ENCODE measurements at places on chromosomes 1 and 21.
A peak's percentile ranks its signal among the peaks of the same experiment; 100 is the strongest.

GRCh38 chr1:180652792-180653191, 21.0 kb downstream of the XPR1 start:
- DNase-seq = no peak

GRCh38 chr1:68287241-68287640, 54.9 kb upstream of the WLS start:
- no peak for DNase-seq

DNA sequence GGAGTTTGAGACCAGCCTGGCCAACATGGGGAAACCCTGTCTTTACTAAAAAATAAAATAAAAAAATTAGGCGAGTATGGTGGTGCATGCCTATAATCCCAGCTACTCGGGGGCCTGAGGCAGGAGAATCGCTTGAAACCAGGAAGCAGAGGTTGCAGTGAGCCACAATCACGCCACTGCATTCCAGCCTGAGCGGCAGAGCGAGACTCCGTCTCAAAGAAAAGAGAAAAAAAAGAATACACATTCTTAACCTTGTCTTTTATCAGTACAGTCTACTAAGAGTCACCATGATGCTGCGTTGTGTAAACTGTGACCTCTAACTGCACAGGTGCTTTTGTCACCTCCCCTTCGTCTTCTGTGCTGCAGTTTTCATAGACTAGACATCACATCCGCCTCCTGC, 37.2 kb downstream of the PCNT start:
- DNase-seq = no peak

- no peak for DNase-seq
These were observed 290.4 kb downstream of the AKT3 start for GRCh38 chr1:243559575-243560162.

- peak; percentile 71 for DNase-seq
These were observed 354.0 kb upstream of the DUSP10 start for GRCh38 chr1:222095606-222096475.

DNA sequence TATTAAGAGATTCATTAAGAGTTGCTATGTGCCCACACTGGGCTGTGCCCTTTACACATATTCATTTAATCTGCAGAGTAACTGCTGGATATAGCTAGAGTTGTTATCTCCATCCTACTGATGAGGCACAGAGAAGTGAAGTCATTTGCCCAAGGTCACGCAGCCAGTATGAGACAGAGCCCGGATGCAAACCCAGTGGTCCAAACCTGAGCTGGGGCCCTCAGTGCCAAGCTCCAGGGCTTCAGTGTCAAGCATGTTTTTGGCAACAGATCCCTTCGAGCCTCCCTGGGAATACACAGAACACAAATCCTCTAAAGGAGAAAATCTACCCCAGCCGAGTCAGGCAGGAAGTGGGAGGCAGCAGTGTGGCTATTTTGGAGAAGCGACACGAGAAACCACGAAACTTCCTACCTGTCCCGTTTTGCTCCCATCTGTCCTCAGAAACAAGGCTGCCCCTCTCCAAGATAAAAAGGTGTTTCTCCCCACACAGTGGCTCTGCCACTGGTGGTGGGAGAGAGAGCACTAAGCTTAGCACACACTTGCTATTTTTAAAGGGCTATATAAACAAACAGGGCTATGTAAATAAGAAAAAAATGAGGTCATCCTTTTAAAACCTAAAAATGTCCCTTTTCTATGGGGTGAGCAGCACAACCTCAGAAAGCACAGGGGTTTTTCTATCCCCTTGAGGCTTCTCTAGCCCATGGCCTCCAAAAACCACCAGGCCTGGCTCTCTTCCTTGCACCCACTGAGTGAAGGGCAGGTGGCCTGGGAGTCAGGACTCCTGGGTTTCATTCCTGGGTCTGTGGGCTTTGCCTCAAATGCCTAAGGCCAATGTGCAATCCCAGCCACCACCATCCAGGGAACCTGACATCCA, 138.6 kb upstream of the EDN2 start:
- DNase-seq = no peak

DNA sequence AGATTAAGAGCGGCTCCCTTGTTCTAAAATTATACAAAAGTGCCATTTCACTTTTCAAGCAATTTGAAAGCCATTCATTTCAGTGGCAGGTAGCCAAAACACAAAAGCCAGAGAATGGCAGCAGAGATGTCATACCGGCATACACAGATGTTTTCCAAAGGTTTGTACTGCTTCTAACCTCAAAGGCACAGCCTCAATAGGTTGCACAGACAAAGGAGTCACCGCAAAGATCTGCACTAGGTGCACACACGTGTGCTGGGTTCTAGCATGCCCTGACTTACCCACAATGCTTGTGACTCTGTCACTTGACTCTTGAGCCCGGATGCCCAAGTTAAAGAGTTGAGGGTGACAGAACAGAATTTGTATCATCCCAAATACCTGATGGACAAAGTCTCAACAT, 448.9 kb upstream of the ADGRL2 start:
- DNase-seq = no peak

GRCh38 chr1:93716941-93717368, 35.3 kb upstream of the BCAR3 start:
- peak; percentile 81 for DNase-seq

DNA sequence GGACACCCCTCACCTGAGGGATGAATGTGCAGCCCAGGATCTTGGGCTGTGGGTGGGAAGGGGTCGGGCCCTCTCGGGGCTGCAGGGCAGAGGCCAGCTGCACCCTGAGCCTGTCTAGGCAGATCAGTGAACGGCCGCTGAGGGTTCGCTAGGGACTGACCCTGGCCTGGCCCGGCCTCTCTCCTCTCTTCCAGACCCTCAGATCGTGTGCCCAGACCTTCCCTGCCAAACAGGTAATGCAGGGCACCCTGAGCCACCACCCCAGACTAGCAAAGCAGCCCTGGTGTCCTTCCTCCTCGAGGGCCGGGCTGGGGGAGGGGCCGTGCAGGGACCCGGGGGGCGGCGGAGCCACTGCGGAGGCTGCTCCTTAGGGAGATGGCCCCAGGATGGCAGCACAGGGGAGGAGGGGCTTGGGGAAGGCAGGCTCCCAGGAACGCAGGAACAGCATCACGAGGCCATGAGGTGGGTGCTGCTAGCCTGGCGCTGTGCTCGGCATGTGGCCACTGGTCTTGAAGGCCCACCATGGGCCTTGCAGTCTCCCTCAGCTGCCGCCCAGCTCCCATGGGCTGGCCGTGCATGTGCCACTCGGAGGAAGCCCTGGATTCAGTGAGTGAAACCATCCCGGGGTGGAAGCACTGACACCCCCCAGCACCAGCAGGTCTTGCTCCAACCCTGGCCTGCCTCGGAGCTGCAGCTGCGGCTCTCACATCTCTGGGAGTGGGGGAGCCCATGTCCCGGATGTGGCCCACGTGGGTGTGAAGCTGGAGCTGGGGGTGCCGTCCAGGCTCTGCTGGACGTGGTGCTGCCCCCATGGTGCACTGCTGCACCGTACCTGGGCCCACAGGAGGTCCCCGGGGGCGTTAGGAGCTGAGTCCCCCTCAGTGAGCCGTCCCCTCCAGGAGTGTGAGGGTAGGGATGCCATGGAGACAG, 28.7 kb downstream of the COL6A2 start:
- DNase-seq = no peak

- no peak for DNase-seq
These were observed 97.1 kb downstream of the RERE start for GRCh38 chr1:8720347-8720746.

- no peak for DNase-seq
These were observed 12.4 kb downstream of the RNF220 start for GRCh38 chr1:44417351-44418021.

DNA sequence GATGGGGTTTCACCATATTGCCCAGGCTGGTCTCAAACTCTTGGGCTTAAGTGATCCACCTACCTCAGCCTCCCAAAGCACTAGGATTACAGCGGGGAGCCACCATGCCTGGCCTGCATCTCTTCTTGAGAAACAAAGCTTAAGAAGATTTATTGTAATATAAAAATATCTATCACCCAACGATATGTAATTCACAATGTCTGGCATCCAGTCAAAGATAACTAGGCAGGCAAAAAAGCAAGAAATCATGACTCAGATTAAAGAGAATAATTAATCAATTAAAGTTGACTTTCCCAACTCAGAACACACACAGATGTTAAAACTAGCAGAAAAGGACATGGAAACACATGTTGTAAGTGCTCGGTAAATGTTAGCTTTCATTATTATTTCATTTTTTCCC, 26.5 kb upstream of the POU2F1 start:
- no peak for DNase-seq

- no peak for DNase-seq
These were observed 10.0 kb downstream of the NBPF3 start for GRCh38 chr1:21449906-21450305.

GRCh38 chr1:98287626-98288025, 366.8 kb upstream of the DPYD start:
- DNase-seq = no peak

- no peak for DNase-seq
These were observed 27.5 kb upstream of the SLAMF9 start for GRCh38 chr1:159981351-159982055.

DNA sequence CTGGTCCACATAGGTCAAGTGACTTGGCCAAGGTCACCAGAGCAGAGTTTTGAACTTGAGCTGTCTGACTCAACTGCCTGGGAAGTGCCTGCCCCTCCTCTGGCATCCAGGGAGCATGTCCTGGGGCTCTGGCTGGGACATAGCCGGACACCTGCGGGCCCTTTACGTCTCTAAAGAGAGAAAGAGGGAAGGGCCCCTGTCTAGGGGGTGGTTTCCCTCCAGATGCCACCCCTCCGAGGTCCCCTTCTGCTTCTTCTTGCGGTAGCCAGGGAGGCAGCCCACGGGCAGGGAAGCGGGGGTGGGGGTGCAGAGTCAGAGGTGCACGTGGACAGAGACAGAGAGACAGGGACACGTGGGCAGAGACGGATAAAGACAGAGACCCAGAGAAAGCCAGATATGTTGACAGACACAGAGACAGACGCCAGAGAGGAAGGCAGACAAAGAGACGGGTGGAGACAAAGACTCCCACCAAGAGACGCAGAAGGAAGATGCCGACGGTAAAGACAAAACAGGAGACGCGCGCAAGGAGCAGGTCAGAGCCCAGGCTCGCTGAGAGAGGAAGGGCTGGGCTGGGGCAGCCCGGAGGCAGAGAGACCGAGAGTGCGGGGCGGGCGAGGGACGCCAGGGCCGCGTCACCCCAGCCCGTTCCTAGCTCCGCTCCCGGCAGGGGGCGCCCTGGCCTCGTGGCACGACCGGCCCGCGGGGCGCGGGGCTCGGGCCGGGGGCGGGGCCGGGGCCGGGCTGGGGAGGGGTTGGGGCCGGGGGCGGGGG, 458 bp upstream of the ALPL start:
- peak; percentile 74 for DNase-seq

- DNase-seq = no peak
These were observed 29.8 kb upstream of the LRRC38 start for GRCh38 chr1:13543451-13544220.

- no peak for DNase-seq
These were observed 244.9 kb downstream of the DISC1 start for GRCh38 chr1:231871471-231871870.

DNA sequence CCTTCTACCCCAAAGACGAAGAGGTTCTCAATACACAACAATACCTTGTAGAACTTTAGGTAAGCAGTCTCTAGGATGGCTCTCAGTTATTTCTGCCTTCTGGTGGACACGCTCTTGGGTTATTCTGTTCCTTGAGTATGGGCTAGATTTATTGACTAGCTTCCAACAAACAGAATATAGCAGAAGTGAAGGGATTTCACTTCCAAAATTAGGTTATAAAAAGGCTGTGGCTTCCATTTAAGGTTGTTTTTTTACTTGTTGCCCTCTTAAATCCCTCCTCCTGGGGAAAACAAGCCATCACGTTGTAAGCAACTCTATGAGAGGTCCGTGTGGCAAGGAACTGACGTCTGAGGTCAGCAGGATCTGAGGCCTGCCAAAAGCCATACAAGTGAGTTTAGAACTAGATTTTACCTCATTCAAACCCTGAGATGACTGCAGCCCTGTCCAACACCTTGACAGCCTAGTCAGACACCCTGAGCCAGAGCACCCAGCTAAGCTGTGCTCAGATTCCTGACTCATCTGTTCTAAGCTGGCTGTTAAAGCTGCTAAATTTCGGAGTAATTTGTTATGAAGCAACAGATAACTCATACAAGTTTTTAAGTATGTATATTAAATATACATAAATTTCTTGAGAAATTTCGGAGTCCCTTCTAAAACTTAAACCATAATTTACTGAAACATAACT, 12.7 kb downstream of the SSX2IP start:
- no peak for DNase-seq

GRCh38 chr1:165960136-165960535, 132.7 kb downstream of the UCK2 start:
- no peak for DNase-seq

DNA sequence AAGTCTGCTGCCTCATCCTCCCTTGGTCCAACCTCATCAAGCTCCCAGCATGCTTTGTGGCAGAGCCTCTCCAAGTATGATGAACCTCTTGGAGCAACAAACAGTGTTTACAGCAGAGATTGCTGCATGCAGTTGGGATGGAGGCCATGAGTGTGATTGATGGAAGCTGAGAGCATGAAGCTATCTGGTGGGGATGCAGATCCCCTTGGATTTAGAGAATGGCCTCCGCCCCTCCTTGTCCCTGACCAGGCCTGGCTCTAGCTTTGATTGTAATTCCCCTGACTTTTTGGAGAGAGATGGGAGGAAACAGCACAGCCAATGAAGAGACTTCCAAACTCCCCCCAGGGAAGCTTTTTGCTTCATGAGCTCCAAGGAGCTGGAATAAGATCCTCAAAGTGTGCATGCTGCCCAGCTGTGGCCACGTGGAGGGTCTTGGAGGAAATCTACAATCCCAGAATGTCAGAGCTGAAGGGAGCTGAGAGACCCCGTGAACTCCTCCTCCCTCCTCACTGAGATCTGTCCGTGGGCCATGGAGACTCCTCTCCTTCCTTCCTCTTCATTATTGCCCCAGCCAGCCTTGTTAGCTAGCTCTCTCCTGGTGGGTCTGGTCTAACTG, 165.3 kb upstream of the USP24 start:
- DNase-seq = no peak

GRCh38 chr1:23619299-23620188, 60.2 kb upstream of the ID3 start:
- peak; percentile 56 for DNase-seq

GRCh38 chr1:233090746-233091494, 140.5 kb downstream of the NTPCR start:
- no peak for DNase-seq

DNA sequence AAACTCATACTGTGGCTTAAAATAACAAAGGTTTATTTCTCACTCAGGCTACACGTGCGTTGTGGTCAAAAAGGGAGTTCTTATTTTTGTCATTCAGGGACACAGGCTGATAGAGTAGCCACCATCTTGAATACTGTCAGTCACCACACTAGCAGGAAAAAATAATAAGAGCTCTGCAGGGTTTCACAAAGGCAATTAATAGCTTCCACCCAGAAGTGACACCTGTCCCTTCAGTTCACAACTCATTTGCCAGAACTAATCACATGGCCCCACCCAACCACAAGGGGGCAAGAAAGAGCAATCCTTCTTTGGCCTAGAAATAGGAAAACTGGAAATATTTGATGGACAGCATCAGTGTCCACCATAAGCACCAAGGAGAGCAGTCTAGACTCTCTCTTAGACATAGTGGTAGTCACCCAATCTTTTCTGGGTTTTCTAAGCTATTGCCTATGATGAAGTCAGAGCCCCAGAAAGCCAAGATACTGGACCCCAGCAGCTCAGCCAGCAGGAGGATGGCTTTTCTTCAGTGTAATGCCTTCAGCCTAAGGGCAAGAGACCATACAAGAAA, 8.2 kb downstream of the HAPLN2 start:
- peak; percentile 51 for DNase-seq

GRCh38 chr1:229148041-229148671, 122.8 kb upstream of the RAB4A start:
- no peak for DNase-seq

- DNase-seq = no peak
These were observed 15.7 kb downstream of the RCC2 start for GRCh38 chr1:17423781-17424245.

Data from activated CD4-positive, alpha-beta T cell treated with anti-CD3 and anti-CD28 coated beads, Interleukin-2, Interleukin-6, amounts not matched to agents 100 ng/mL and 50 ng/mL, durations not matched to agents 16 hours and 8 hours (primary cell).